Sigmoid colon (tissue), 7 donors: ENCODE measurements at places on chromosomes 5 and 9. TPM values are rescaled to one million over a fixed set of nuclear protein-coding genes. Genes with fewer than 3 reads are reported as not detected.

DNA sequence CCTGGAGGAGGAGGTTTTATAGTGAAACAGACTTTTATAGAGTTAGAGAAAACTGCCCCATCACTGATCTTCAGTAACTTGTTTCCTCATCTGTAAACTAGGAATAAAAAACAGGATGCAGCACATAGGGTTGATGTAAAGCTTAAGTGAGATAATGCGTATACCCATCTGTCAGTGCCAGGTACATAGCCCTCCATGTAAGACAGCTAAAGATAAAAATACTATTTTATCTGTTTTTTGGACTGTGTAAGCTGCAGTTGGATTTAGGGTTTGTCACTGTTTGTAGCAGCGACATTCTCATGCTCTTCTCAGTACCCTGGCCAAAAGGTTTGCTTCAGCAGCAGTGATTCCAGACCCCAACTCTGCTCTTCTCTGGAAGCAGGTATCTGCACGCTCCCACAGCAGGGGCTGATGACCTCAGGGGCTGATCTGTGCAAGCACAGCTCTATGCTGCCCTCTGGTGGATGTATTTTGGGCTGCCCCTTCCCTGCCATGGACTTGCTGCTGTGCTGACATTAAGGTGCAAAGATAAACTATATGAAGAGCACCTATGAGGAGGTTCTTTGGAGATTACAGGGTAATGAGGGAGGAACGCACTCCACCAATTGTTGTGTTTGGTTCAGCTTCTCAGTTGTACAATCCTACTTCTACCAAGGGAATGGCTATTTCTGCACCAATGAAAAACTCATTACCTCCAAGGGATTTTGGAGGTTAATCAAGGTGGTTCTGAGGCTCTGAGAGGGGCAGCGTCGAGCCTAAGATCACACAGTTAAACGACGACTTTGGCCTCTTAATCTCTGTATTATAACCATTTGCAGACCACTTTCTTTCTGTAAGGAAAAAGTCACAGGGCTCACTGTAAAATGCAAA, 13.1 kb downstream of the HMHB1 start:
- no peaks in the 10 kb centered on the region for H3K36me3 ChIP-seq
- peaks cover 7% of the 10 kb centered on the region for H3K4me1 ChIP-seq
- DNase-seq: peak; percentile 87
- H3K27me3 ChIP-seq: no peaks in the 10 kb centered on the region
- no peak overlapping the region for H3K27ac ChIP-seq

GRCh38 chr5:57621624-57622023, 139.0 kb upstream of the ACTBL2 start:
- no peak overlapping the region for H3K27ac ChIP-seq
- H3K36me3 ChIP-seq: no peaks in the 10 kb centered on the region
- H3K4me3 ChIP-seq: no peak overlapping the region
- H3K27me3 ChIP-seq: no peaks in the 10 kb centered on the region

GRCh38 chr9:89175828-89176261, 2.8 kb downstream of the SHC3 start:
- H3K36me3 ChIP-seq: no peaks in the 10 kb centered on the region
- peaks cover 33% of the 10 kb centered on the region for H3K27me3 ChIP-seq
- no peak for DNase-seq
- H3K27ac ChIP-seq: no peak overlapping the region

DNA sequence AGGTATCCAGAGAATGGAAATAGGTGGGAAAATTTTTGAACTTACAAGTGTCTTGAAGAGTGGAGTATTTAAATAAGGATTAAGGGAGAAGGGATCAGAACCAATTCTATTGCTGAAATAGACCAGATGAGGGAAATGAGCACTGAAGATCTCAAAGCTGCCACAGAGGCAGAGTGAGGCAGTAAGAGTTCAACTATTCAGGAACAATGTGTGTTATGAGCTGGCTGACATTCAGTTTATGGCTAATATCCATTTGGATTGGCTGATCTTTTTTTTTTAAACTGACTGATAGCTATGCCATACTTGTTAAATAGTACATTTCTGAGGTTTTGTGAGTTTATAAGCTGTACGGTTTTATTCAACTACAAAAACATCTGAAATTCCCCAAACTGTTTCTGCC, 95.3 kb upstream of the GNA14 start:
- no peak overlapping the region for H3K4me3 ChIP-seq
- peak overlapping the region; percentile 70 for H3K27ac ChIP-seq
- no peaks in the 10 kb centered on the region for H3K36me3 ChIP-seq
- H3K27me3 ChIP-seq: no peaks in the 10 kb centered on the region
- H3K4me1 ChIP-seq: no peaks in the 10 kb centered on the region

GRCh38 chr9:134167530-134167931, 3.2 kb upstream of the RNU6ATAC start:
- peaks cover 20% of the 10 kb centered on the region for H3K4me1 ChIP-seq
- no peaks in the 10 kb centered on the region for H3K27me3 ChIP-seq
- peak overlapping the region; percentile 46 for H3K27ac ChIP-seq
- H3K36me3 ChIP-seq: no peaks in the 10 kb centered on the region

DNA sequence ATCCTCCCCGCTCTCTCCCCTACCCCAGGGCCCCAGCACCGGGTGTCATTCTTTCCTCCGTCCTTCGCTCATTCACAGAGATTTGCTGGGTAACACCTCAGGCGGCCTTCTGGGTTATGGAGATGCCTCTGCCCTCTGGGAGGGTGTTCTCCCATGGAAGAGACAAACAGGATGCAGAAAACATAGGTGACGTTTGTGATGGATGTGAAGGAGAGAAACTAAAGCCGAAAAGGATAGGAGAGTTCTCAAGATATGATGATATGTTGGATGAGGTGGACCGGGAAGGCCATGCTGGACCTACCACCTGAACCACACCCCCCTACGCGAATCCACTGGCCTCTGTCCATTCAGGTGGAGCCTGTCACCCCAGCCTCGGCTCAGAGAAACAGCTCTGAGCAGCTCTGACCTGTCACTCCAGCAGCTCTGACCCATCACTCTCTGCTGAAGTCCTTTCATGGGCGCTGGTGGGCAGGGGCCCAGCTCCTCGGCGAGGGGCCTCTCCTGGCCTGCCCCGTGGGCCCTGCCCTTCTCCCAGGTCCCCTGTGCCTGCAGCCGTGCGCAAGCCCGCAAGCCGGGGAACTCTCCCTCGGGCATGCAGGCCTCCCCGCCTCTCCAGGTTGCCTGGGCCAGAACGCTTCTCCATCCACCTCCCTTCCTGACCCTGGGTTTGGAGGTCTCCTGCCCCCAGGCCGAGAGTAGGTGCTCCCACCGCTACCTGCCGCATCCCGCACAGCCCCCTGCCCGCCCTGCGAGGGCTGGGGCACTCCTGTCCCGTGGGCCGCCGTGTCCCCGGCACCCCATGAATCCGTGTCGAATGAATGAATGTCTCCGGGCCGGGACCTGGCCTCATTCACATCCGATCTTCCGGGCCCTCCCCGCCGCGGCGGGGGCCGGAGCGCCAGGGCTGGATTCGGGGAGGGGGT, 717 bp upstream of the NCS1 start:
- no peaks in the 10 kb centered on the region for H3K36me3 ChIP-seq
- no peaks in the 10 kb centered on the region for H3K27me3 ChIP-seq
- DNase-seq: peak; percentile 71
- peak overlapping the region; percentile 94 for H3K4me3 ChIP-seq
- H3K27ac ChIP-seq: peak overlapping the region; percentile 71

DNA sequence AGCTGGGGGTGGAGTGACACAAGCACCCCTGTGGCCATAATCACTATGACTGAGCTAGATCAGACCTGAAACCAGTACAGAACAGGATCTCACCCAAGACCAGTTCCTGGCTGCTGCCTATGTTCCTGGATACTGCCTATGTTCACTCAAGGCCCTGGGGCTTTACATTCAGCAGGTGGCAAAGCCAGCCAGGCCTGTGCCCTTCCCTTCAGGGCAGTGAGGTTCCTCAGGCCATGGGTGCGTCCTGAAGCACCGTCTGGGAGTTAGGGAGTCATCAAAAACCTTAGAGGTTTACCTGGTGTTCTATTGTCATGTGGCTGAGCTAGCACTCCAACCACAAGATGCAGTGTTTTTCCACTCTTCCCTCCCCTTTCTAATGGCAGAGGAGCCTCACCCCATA, 419.8 kb downstream of the TMEM232 start:
- no peaks in the 10 kb centered on the region for H3K4me1 ChIP-seq
- no peak overlapping the region for H3K27ac ChIP-seq
- no peak for DNase-seq
- no peaks in the 10 kb centered on the region for H3K27me3 ChIP-seq
- H3K4me3 ChIP-seq: no peak overlapping the region

DNA sequence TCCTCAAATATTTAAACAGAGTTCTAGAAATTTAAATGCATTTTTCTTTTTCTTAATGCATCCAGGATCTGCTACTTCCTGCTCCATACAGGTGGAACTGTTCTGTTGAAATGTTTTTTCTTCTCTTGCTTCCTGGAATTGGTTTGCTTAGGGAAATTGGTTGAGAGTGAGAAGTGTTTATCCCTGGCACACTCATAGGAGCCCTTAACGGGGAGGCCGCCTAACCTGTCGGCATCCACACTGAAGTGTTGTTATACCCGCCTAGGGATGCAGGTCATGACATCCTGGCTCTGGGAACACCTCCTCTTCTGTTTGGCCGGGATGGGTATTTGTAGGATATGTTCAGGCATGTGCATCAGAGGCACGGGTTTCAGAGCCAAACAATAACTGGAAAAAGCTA, 239.7 kb downstream of the GADD45G start:
- H3K4me3 ChIP-seq: no peak overlapping the region
- no peaks in the 10 kb centered on the region for H3K36me3 ChIP-seq
- DNase-seq: no peak
- no peaks in the 10 kb centered on the region for H3K4me1 ChIP-seq
- no peaks in the 10 kb centered on the region for H3K27me3 ChIP-seq

DNA sequence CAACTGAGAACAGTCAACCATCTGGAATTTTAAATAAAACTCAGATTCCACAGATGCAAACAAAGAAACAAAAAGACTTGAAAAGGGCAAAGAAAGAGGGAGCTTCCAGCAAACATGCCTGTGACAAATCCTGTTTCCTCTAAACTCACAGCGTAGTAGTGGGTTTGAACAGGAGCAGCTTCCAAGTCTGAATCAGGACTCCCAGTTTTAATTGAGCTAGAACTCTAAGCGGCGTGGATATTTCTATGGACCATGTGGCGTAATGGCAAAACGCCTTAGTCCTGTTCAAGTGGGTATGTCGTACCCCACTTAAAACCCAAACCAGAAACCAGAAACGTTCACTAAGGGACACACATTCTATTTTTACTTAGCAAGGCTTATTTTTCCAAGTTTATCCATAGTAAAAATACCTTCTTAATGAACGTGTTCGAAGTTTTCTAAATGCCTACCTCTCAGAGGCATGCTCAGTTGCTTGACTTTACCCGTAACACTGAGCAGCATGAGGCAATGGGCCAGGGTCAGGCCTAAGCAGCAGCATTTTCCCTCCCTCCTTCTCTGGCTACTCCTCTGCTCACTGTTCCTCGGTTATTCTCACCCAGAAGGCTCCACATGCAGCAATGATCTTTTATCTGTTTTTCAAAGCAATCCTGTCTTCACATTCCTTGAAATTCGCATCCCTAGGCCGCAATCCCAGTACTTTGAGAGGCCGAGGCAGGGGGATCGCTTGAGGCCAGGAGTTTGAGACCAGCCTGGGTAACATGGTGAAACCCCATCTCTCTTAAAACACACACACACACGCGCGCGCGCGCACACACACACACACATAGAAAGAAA, 77.9 kb downstream of the FNBP1 start:
- DNase-seq: peak; percentile 73
- H3K4me3 ChIP-seq: no peak overlapping the region
- no peaks in the 10 kb centered on the region for H3K27me3 ChIP-seq
- peak overlapping the region; percentile 92 for H3K27ac ChIP-seq
- H3K4me1 ChIP-seq: peaks cover 81% of the 10 kb centered on the region

The UGT3A2 gene
- total RNA-seq: not detected

The SH3GL2 gene
- 0.82 TPM for total RNA-seq

The ARHGEF28 gene
- 6.4 TPM for total RNA-seq

The CARTPT gene
- 20.0 TPM for total RNA-seq

The DMRT3 gene
- not detected for total RNA-seq

The STK32A gene
- total RNA-seq: 5.6 TPM
